Stromal cell of bone marrow (primary cell): ENCODE measurements at places on chromosomes 7 and 10.

DNA sequence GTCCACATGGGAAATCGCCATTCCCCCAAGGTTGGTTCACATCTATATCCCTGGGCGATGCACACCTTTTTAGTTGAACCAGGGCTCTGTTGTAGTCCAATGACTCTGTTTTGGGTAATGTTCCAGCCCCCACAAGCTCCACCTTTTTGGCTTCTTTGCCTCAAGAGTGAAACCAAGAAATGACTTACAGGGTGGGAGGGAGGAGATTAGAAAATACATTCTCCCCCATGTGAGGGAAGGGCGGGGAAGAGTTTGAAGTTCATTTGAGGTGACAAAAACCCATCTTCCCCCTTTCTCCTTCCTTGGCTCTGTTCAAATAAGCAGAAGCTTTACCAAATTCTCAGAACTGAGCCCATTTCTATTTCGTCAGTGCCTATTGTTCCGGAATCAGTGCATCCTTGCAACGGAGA is 82.8 kb downstream of the GATA3 start:
- DNase-seq, result no peak

- peak; percentile 10 for DNase-seq
Measured at GRCh38 chr7:78472519-78472918, 673.9 kb downstream of the PHTF2 start.

- no peak for DNase-seq
Measured at GRCh38 chr10:11159543-11160215, 142.0 kb downstream of the CELF2 start.

- DNase-seq, result no peak
Measured at GRCh38 chr7:4051696-4052095, 630.4 kb upstream of the FOXK1 start.

DNA sequence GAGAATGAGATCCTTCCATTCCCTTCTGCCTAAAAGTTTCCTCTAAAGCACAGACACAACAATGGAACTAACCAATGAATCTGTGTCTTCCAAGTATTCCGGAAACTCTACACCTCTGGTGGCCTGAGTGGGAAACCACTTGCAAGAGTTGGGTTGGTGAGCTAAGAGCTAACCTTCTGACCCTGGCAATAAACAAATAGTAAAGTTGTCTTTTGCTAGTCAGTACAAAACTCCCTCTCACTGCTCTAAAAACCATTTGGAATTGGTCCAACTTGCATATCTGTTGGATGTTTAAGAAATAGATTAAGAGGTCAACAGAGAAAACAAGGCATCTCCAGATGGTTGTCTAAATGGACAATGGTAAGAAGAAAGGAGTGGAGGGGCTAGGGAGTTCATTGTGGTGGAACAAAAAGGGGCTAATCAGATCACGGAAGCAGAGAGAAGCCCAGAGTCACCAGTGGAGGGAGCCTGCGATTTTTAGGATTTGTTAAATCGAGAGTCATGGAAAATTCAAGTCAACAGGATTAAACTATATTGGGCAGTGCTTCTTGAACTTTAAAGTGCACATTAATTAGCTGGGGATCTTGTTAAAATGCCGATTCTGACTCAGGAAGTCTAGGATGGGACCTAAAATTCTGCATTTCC is 192.3 kb downstream of the EVX1 start:
- no peak for DNase-seq

DNA sequence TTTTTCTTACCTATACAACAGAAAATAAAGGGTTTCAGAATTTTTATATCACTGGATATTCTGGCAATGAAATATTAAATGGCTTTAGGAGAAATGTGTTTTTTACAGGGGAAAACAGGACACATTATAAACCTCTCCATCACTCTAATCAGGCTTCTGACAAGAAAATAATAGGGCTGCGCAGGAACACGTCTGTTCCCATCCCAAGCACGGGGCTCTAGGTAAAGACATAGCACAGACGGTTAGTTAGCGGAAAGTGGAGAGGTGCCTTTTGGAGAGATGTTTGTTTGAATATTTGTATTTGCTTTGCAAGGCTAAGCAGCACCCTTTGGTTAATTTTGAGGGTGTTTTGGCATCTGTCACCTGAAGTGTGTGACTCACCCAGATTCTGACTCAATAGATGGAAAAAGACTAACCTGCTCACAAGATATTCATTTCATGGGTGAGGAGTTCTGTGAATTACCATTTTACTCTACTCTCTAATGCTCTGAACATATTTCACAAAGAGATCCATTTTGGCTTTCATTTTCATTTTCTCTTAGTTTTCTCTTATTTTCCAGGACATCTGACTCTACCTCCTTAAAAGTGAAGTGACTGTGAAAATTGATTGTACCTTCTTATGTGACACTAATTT is 174.5 kb upstream of the AKR1E2 start:
- no peak for DNase-seq

DNA sequence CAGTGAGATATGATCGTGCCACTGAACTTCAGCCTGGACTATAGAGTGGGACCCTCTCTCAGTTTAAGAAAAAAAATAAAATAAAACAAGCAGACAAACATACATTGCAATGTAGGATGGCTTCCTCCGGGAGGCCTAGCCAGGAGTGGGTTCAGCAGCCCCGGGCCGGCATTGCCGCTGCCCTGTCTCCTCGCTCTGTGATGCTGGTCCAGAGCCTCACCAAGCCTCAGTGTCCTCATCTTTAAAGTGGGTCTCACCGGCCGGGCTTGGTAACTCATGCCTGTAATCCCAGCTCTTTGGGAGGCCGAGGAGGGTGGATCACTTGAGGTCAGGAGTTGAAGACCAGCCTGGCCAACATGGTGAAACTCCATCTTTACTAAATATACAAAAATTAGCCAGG is 71.6 kb downstream of the PTPRE start:
- DNase-seq, result no peak

DNA sequence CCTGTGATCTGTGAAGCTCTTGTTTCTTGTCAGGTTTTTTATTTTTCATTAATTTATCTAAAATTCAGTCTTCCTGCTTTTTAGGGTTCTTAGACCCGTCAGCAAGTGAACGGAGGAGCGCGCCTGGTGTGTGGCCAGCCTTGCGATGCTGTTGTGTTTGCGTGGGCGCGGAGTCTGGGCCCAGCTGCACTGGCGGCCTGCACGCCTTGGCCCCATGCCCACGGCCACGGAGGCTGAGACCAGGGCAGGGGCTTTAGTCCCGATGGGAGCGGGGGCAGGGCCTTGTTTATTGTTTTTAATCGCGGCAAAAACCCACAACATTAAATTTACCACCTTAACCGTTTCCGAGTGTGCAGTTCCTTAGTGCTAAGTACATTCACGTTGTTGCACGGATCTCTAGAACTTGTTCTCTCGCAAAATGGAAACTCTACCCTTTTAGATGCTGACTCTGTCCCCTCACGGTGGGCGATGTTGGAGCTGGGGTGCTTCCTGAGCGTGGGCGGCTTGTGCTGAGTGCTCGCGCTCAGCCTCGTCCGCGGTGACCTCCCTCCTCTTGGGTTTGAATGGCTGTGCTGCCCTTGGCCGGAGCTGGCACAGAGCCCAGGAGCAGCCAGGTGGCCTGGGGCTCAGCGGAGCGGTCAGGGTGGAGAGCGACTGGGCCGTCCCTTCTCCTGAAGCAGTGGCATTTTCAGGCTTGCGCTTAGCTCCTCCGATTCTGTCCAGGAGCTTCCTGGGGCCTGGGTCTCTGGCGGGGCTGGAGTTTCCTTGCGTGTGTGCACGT is 69.1 kb downstream of the INPP5A start:
- no peak for DNase-seq

DNA sequence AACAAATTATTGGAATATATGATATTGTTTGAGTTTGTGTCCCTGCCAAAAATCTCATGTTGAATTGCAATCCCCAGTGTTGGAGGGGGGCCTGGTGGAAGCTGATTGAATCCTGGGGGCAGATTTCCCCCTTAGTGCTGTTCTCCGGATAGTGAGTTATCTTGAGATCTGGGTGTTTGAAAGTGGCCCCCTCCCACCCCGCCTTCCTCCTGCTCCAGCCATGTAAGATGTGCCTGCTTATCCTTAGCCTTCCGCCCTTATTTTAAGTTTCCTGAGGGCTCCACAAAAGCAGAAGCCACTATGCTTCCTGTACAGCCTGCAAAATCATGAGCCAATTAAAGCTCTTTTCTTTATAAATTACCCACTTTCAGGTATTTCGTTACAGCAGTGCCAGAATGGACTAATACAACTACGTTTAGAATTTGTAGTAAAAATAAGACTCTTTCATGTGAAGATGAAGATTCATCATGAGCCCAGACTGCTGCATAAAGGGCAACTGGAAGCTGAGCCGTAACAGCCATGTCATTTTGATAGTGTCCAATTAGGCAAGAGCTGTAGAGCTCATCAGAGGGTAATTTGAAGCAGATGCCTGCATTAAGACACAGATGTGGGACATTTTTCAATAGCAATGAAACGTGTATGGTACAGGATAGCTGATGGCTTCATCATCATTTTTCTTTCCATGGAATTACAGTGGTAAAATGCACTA is 1007.2 kb downstream of the REEP3 start:
- no peak for DNase-seq

GRCh38 chr7:132394283-132395198 is 181.7 kb downstream of the PLXNA4 start:
- no peak for DNase-seq

- DNase-seq, result no peak
Measured at GRCh38 chr7:101442426-101443070, 79.9 kb downstream of the COL26A1 start.

DNA sequence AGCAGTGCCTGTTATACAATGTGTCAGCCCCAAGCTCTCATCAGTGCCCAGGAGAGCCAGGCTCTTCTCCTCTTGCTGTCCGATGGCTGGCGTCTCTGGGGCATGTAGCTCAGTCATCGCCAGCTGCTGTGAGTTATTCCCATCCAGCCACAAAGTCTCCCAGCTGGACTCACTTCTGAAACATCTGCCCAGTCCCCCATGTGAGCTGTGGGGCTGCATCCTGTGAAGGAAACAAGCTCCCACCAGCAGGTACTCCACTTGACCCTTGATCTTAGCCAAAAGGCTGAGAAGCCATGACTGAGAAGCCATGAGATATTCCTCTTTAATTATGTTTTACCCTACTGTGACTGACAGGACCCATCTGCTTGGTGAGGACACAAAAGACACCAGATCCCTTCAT is 212.7 kb upstream of the IGFBP3 start:
- no peak for DNase-seq

DNA sequence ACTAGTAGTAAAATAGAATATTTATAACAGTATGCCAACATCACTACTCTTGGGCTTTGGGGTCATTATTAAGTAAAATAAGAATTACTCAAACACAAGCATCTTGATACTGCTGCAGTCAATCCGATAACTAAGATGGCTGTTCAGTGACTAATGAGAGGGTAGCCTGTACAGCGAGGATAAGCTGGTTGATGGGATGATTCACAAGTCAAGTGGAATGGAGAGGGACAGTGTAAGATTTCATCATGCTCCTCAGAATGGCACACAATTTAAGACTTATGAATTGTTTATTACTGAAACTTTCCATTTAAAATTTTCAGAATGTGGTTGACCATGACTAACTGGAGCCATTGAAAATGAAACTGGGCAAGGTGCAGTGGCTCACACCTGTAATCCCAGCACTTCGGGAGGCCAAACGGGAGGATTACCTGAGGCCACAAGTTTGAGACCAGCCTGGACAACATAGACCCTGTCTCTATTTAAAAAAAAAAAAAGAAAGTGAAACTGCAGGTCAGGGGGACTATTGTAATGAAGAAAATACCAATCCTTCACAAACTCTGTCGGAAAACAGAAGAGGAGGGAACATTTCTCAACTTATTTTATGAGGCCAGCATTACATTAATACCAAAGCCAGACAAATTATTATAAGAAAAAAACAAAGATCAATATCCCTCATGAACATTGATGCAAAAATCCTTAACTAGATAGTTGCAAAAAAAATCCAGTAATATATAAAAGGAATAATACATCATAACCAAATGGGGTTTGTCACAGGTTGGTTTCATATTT is 11.2 kb downstream of the AVL9 start:
- peak; percentile 83 for DNase-seq

- no peak for DNase-seq
Measured at GRCh38 chr10:73338801-73339368, 19.8 kb downstream of the CFAP70 start.
